ENCODE measurements at places on chromosomes 6 and 20.
A peak's percentile ranks its signal among the peaks of the same experiment; 100 is the strongest.

GRCh38 chr6:118171852-118172251 lies 264.8 kb downstream of the SLC35F1 start:
- no peak for DNase-seq

DNA sequence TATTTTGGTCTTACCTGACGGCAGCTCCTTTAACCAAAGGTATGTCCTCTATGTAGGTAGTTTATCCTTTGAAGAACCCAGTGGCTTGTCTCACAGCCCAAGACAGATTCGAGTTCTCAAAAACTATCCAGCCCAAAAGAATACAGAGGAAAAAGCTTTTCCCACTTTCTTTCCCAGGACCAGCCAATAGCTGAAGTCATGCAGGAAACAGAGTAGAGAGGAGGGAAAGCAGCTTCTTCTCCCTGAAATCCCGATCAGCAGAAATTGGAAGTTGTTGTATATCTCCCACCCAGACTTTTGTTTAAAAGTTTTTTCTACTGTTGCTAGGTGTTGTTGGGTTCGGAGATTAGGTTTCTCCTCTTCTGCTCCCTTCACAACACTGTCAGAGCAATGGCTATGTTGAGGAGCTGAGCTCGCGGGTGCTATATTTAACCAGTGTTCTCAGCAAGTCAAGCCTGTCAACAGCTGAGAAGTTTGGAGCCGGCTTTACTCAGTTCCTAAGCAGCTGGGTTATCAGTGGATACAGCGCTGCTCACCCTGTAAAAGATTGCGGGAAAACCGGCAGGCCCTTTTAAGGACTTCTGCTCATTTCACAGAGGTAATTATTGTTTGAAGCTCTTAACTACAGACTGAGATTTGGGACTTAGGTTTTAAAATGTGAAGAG lies at the start of gene FILIP1:
Gene FILIP1, minus strand, starts transcription at position 401 of the 665 bp plus-strand sequence. CDS start 78,828 bp downstream, outside the sequence.
- no peak for DNase-seq

GRCh38 chr6:157019733-157020132 lies 242.6 kb downstream of the ARID1B start:
- peak; percentile 9 for DNase-seq

DNA sequence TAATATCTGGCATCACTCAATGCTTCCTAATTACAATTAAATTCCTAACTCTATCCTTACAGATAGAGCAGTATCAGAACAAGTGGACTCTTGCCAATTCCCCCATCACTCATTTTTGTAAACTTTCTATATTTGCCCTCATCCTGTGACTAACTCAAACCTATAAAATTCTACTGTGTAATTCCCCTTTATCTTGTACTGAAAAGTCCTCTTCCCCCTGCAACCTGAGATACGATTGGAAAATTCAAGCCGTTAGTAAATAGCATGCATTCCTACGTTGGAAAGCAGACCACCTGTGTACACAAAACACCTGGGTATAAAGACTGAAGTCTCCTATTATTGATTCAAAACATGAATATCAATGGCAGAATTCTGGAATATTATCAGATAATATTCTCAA lies 70.4 kb upstream of the KCNQ5 start:
- no peak for DNase-seq

- no peak for DNase-seq
Observed at GRCh38 chr20:23131766-23132165, 45.6 kb upstream of the CD93 start.

DNA sequence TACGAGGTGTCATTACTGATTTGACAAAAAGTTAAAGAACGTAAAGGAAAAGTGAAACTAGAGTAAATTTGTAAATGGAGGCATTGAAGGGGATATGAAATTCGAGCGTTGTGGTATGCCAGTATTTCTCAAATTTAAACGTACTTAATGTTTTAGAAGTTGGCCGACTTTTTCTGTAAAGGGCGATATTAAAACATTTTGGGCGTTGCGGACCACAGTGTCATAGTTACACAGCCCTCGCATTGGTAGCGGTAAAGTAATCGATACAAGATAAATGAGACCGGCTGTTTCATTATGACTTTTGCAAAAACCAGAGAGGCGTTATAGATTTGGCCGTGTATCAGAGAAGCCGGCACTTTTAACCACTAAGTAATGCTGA lies 39.6 kb downstream of the OR2B2 start:
- no peak for DNase-seq

Data from CD4-positive, alpha-beta T cell treated with Interleukin-15 for 4 hours (primary cell).